PC-3 (cell line): ENCODE measurements at places on chromosomes 7 and 10. TPM values are rescaled to one million over a fixed set of nuclear protein-coding genes. Genes with fewer than 3 reads are reported as not detected.

Gene CPN1
- total RNA-seq: not detected in 2 replicates

Gene PTPRN2
- total RNA-seq: 3.2 and 3.6 TPM in 2 replicates

DNA sequence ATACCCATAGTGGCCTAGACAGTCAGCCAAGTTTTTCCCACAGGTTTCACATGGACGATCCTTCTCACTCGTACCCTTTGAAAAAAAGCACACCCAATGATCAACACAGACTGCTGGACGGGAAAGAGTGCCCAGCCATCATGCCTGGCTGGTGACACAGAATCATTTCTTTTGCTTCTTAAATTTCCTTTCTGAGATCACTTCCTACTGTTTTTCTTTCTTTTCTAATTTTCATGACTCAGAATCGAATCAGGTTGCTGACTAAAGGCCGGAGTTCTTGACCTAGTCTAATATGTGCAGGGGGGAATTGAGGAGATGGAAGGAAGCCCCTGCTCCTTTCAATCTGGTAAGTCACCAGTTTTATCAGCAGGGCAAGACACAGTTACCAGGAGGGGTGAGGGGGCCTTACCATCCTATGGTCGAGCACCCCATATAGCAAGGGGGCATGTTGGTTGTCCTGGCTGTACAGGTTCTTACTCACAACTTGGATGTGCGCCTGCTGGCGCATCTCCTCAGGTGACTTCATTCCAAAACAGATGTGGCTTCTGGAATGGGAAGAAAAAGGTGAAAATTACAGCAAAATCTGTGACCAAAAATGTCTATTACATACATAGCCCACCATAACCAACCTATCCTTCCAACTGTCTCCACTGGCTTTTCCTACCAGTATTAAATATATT lies 3.5 kb downstream of the POLR3A start:
- peaks cover 44% of the 10 kb centered on the region for H3K4me1 ChIP-seq
- H3K27ac ChIP-seq: peak overlapping the region; percentile 76
- peaks cover 44% of the 10 kb centered on the region for H3K36me3 ChIP-seq
- peak overlapping the region; percentile 40 for H3K4me3 ChIP-seq
- DNase-seq: peak; percentile 100

GRCh38 chr7:46459942-46460341 lies 538.9 kb upstream of the IGFBP3 start:
- no peak overlapping the region for H3K4me3 ChIP-seq
- DNase-seq: no peak
- H3K27ac ChIP-seq: no peak overlapping the region
- H3K36me3 ChIP-seq: no peaks in the 10 kb centered on the region

GRCh38 chr10:112811741-112812551 lies 138.1 kb upstream of the TCF7L2 start:
- no peaks in the 10 kb centered on the region for H3K36me3 ChIP-seq
- H3K27me3 ChIP-seq: no peaks in the 10 kb centered on the region
- peak; percentile 96 for DNase-seq
- H3K27ac ChIP-seq: peak overlapping the region; percentile 78
- no peak overlapping the region for H3K4me3 ChIP-seq

GRCh38 chr10:110404413-110404812 lies 93.3 kb upstream of the DUSP5 start:
- H3K36me3 ChIP-seq: no peaks in the 10 kb centered on the region
- no peaks in the 10 kb centered on the region for H3K27me3 ChIP-seq
- peaks cover 45% of the 10 kb centered on the region for H3K4me1 ChIP-seq
